ENCODE measurements at places on chromosomes 4 and X.

DNA sequence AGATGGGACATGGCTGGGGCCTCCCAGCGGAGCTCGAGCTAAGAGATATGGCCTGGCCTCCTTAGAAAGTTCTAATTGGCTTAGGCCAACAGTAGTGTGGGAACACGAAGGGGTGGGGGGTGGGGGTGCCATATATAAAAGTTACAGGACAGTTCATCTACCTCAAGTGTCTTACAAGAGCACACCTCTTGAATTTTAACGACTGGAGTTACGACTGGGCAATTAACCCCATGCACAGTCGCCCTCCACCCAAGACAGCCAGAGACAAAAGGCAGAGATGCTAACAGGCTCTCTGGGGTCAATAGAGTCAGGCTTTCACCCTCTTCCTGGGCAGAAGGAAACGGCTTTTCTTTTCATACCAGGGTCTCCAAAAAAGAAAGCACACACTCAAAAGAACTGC lies 302.2 kb downstream of the BCOR start:
- no peak for DNase-seq

GRCh38 chrX:149638860-149639259 lies 7.3 kb upstream of the TMEM185A start:
- no peak for DNase-seq

GRCh38 chr4:139227729-139228404 lies 50.8 kb upstream of the ELF2 start:
- no peak for DNase-seq

- no peak for DNase-seq
Measured at GRCh38 chrX:9183481-9183880, 149.6 kb upstream of the FAM9B start.

GRCh38 chrX:139126493-139126892 lies 404.0 kb upstream of the F9 start:
- no peak for DNase-seq

DNA sequence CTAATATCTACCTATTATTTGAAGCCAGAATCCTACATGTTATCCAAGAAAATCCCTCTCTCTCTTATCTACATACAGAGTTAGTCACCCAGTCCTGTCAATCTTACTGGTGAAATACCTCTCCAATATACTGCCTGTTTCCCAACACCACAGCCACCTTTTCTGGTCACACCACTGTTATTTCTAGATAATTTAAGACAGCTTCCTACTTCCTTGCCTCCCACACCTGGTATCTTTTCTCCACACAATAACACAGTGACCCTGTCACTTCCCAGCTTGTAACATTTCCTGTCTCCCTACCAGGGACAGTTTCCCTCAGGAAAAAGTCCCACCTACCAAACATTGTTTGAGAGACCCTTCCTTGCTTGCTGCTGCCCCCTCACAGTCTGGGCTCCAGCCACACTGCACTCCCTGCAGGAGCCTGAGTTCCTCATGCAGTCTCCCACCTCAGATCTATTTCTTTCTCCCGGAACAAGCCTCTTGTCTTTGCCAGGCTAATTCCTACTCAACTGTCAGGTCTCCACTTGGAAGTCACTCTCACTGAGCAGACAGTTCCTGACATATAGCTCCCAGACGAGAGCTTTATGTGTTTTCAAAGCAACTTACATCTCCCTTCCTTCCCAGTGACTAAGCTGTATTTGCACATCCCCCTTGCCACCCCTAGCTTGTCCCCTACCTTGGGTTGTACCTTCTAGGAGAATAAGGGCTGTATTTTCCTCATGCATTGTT lies 73.6 kb upstream of the QRFPR start:
- no peak for DNase-seq

GRCh38 chr4:13493793-13494192 lies 9.7 kb upstream of the RAB28 start:
- DNase-seq, result no peak

GRCh38 chr4:182265881-182266280 lies 22.7 kb downstream of the TENM3 start:
- DNase-seq, result no peak

All from activated CD8-positive, alpha-beta memory T cell treated with anti-CD3 and anti-CD28 coated beads, Interleukin-2, amount 50 U/mL, for 48 hours (primary cell).